ENCODE measurements at places on chromosomes 7 and 10.

- DNase-seq, result no peak
Measured at GRCh38 chr10:69662173-69662877, 32.3 kb downstream of the FAM241B start.

GRCh38 chr10:76040107-76040829 lies 608.8 kb downstream of the LRMDA start:
- no peak for DNase-seq

DNA sequence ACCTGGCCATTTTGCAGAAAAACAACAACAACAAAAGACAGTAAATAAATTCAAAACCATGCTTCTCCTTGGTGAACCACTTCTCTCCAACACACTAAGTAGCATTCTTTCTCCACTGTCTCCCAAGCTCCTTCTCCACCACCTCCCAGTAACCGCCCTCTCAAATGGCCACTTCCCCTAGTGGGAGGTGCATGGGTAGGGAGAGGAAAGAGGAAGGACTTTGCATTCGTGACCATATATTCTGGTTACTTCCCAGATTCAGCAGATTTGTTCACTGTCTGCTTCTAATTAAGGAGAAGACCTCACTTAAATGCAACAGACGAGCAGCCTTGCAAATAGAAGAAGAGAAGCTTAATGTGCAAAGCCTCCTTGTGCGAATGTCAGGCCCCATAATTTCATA lies 166.8 kb downstream of the SORCS1 start:
- DNase-seq, result no peak

DNA sequence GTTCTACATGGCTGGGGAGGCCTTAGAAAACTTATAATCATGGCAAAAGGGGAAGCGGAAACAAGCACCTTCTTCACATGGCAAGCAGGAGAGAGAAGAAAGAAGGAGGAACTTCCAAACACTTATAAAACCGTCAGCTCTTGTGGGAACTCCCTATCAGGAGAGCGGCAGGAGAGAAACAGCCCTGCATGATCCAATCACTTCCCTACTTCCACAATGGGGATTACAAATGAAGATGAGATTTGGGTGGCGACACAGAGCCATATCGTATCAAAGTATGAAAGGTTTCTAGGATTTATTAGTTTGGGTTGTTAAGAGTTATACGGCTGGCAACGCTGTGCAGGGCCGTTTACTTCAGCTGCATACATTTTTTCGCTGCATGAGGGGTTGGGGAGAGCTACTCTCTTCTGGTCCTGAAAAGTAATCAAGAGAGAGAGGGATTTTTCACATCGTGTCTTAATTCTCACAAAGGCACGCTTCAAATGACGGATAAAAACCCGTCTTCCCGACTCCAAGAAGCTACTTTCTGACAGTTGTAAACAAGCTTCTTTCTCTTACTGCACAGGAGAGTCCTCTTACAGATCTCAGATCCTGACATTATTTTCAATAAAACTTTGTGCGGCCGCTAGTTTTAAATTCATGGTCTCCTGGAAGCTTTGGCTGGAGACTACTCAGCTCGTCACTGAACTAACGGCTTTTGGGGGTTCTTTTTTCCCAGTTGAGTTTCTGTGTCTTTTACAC lies 751 bp upstream of the GTPBP10 start:
- peak; percentile 22 for DNase-seq

GRCh38 chr7:105990727-105991453 lies 27.8 kb downstream of the CDHR3 start:
- peak; percentile 43 for DNase-seq

DNA sequence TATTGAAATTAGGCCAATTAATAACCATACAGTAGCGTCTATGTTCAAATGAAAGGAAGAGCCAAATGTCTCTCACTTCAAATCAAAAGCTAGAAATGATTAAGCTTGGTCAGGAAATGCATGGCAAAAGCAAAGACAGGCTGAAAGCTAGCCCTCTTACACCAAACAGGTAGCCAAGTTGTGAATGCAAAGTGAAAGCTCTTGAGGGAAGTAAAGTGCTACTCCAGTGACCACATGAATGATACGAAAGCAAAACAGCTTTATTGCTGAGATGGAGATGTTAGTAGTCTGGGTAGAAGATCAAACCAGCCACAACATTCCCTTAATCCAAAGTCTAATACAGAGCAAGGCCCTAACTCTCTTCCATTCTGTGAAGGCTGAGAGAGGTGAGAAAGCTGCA lies 123.8 kb downstream of the TEX36 start:
- no peak for DNase-seq

GRCh38 chr7:82017334-82017943 lies 247.6 kb upstream of the HGF start:
- DNase-seq, result peak; percentile 43

GRCh38 chr10:88721392-88721791 lies 15.3 kb downstream of the LIPK start:
- DNase-seq, result no peak

- DNase-seq, result no peak
Measured at GRCh38 chr7:92665926-92666325, 75.7 kb upstream of the FAM133B start.

DNA sequence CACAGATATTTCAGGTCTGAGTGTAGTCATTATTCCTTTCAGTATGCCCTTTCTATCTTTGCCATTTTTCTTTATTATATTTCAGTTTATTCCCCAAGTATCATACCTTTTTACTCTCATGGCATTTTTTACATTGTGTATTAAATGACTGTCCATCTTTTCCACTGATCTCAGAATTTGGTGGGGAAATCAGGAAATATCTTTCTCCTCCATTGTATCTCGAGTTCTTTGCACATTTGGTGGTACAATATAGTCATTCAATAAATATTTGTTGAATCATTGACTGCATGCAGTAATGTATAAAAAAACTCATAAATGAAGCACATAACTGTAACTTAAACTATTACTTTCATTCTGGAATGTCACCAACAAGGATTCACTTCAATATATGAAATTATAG lies 354.7 kb downstream of the HGF start:
- DNase-seq, result no peak
